HTR-8/SVneo (cell line): ENCODE measurements at places on chromosomes 5 and 9.

DNA sequence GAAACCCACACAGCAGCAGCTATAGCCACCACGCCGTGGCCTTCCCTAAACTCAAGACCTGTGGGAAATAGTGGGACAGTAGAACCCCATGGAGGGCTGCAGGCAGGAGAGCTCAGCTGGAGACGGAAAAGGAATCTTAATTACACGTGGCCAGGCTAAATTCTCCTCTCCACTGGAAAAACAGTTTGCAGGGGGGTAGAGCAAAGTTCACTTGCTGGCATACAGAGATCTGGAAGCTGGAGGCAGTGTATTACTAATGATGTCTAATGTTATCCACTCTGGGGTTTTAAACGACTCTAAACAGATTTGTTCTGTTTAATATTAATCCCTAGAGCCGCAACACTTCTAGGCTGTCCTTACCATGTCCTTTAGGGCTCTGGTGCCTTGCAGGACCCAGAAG is 257.1 kb downstream of the SAXO1 start:
- no peak for DNase-seq

DNA sequence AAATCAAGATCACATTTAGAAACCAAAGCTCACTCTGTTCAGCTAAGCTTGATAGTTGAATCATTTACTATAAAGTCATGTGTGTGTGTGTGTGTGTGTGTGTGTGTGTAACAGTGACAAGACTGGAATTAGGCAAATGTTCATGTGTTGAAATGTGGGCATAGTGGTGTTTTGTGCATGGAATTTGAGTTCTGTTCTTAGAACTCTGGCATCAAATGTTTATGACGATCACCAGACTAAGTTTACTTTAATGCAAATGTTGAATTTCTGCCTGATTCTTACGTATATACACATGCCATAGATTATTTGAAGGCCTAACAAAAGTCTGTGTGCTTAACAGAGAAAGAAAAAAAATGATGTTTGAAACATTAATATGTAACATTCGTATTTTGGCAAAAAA is 72.8 kb upstream of the COL5A1 start:
- DNase-seq: no peak

GRCh38 chr5:6484446-6484845 is 35.8 kb downstream of the UBE2QL1 start:
- no peak for DNase-seq

DNA sequence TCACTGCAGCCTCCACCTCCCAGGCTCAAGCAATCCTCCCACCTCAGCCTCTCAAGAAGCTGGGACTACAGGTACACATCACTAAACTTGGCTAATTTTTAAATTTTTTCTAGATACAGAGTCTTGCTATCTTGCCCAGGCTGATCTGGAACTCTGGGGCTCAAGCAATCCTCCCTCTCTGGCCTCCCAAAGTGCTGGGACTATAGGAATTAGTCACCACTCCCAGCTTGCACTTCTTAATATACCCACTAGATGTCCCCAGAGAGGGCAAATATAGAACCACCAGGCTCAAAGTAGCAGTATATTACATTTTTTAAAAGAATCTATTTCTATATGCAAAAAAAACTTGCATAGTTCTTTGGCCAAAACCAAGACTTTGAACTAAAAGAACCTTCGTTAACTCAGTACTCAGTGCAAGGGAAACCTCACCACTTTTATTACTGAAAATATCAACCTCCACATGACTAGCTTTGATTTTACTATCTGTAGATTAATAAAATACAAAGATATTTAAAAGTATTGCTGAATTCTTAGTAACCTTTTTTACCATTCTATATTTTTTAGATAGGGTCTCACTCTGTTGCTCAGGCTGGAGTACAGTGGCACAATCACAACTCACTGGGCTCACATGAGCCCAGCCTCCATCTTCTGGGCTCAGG is 25.8 kb upstream of the HSD17B3 start:
- peak; percentile 28 for DNase-seq

GRCh38 chr5:2753452-2754420 is 2.3 kb upstream of the IRX2 start:
- no peak for DNase-seq

DNA sequence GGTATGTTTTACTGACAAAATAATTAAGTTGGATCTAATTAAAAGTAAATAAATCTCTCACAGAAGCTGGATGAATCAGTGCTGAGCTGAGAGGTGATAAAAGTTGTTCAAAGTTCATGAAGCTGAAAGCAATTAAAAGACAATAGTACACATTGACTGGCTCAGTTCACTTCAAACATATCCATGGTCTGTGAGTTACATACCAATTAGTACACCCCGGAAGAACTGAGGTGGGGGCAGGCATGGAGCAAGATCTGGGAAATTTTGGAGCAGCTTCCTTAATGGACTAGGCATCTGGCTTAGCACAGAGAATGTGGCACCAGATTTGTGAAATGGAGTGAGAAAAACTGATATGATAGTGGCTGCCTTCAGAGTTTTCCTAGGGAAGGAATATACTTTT is 152.7 kb downstream of the ATP10B start:
- DNase-seq: no peak

GRCh38 chr5:137366526-137366925 is 132.6 kb downstream of the SPOCK1 start:
- no peak for DNase-seq

GRCh38 chr9:98995059-98995671 is 51.5 kb downstream of the COL15A1 start:
- no peak for DNase-seq

GRCh38 chr5:103041071-103041676 is 78.8 kb downstream of the GIN1 start:
- peak; percentile 32 for DNase-seq

DNA sequence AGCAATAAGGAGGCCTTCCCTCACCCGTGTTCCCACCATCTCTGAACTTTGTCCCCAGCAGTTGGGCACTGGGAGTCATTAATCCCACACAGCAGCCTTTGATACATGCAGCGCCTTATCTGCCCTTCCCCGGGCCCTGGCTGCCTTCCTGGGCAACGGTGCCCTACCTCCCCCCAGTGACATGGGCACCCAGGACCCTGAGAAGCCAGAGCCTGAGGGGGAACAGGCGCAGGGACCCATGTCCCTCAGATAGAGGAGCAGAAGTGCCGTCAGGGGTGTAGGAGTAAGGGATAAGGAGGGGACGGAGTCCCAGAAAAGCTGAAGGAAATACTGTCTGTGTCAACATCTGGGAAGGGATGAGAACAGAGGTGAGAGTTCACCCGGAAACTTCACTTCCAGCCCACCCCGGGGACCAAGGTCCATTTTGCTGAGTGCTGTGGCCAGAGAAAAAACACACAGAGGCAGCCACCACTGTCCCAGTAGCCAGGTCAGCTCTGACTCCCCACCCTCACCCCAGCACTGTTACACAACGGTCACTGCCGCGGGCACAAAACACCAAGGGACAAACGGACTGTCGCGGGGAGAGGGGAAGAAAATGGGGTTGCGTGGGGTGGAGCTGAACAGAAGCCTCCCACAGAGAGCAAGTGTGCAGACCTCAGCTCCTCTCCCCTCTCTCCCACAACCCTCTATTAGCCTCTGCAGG is 3.8 kb downstream of the PCDH1 start:
- DNase-seq: no peak

GRCh38 chr9:128020692-128021091 is 39.9 kb upstream of the EEIG1 start:
- no peak for DNase-seq

- no peak for DNase-seq
These were observed 7.9 kb downstream of the KCNIP1 start for GRCh38 chr5:170511551-170512258.

DNA sequence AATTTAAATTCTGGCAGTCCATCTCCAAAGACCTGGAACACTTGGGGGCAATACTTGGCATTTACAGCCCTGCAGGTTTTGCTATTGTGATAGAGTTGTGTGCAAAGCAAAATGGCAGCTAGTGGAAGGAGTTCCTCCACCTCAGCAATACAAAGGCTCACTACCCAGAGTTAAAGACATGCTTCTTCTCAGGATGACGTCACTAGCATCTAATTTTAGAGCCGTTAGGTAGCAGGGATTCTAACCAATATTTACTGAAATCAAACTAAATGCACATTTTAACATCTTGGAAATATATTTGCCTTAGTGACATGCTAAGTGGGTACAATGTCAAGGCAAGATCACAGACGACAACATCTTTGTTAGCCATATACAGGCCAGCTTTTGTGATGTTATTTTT is 261.6 kb downstream of the MAN2A1 start:
- no peak for DNase-seq

GRCh38 chr9:122215663-122216062 is 13.1 kb downstream of the LHX6 start:
- DNase-seq: no peak

- DNase-seq: no peak
These were observed 507 bp upstream of the GPSM1 start for GRCh38 chr9:136326761-136327303.

- no peak for DNase-seq
These were observed 104.7 kb downstream of the ADAMTS2 start for GRCh38 chr5:179240561-179240960.

DNA sequence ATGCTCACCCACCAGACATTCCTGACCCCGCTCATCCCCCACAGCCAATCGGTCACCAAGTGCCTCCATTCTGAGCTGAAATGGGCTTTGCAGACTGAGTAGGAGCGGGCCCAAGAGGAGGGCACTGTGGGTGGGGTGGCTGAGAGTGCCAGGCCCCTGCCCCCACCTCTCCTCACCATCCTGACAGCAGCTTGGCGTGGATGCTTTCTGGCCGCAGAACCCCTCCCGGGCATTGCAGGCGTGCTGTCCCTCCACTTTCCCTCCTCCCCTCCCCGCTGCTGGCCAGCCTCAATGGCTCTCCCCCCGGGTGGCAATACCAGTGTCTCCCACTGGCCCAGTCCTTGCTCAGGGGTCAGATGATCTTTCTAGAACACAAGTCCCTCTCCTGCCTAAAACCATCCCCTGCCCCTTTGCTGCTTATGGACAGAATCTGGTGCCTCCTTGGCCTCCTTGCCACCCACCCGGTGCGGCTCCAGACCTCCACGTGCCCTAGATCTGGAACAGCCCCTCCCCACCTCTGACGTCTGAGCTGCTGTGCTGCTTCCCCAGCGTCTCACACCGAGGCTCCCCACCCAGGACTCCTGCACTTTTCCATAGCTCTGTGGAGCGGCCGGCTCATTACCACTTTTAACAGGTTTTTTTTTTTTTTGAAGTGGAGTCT is 6.1 kb downstream of the FLT4 start:
- no peak for DNase-seq

- no peak for DNase-seq
These were observed 86.2 kb upstream of the PIK3R1 start for GRCh38 chr5:68129364-68129763.

DNA sequence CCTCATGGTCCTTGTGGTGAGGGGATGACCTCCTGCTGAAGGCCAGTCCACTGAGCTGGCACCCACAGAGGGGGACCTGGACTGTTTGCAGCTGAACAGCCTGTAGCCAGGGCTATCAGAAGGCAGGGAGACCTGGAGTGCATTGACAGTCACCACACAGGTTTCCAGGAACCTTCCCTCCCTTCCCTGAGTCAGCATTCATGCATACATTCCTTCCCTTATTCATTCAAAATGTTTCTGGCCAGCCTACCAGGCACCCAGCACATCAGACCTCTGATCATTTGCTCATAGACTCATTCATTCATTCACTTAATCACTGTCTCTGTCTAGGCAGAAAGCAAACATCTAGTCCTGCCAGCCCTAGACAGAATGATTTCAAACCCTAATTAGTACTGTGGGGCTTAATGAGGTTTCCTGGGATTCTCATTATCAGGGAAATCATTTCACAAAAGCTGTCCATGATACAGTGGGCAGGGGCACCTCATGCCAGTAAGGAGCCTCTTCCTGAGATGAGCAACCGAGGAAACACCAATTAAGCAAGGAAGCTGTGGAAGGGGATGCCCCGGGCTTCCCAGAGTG is 110.1 kb upstream of the PPP1R26 start:
- DNase-seq: no peak

- DNase-seq: peak; percentile 13
These were observed 105.3 kb downstream of the UBE2R2 start for GRCh38 chr9:33921967-33922895.

DNA sequence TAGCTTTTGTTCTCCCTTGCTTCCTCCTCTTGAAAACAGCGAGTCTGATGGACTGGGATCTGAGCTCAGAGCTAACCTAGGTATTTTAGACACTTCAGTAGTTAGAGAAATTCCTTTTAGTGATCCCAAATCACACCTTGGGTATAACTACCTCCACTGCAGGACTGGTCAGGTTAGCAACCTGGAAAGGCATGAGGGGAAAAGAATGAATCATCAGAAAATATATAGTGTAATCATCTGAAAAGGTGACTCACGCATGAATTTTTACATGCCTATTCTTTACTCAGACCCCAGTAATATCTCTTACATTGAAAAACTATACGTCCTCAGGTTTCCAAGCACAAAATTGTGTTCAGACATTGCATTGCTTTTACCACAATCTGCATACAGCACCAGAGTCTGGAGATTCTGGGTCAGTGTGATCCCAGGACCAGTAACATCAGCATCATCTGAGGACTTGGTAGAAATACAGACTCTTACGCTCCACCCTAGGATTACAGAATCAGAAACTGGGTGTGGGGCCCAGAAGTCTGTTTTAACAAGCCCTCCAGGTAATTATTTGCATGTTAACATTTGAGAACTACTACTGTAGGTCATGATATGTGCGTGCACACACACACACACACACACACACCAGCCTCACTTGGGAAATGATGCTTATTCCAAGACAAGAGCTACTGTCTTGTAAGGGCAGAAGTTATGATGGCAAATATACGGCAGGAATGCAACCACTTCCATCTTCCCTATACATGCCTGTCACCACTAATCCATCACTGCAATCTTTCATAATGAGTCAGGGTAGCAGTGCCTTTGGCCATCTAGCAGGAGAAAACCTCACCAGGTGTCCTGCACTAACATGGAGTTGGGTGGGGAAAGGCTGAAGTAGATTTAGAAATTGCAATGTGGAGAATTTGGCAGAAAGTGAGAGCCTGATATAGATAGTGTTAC is 271.6 kb upstream of the MAP3K1 start:
- DNase-seq: peak; percentile 72
